ENCODE measurements at places on chromosomes 7 and 10.

DNA sequence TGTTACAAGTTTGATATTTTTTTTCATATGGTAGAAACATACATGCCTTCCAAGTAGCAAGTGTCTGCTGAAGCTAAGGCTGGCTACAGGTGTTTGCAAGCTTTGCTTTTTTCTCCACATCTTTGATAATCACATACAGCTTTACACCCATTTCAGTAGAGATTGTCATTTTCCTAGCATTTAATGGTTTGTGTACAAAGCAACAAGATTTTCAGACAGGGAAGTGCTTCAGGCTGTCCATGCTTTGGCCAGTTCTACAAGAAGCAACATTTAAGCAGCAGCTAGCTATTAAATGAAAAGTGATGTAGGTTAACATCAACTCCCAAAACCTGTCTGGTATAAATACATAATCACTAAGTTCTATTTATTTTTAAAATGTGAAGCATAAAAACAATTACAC lies 2.3 kb downstream of the HDAC9 start:
- DNase-seq: no peak

GRCh38 chr10:70847659-70848360 lies 32.1 kb downstream of the SGPL1 start:
- DNase-seq: no peak

GRCh38 chr10:79069325-79070080 lies 737 bp downstream of the ZMIZ1 start:
- no peak for DNase-seq

DNA sequence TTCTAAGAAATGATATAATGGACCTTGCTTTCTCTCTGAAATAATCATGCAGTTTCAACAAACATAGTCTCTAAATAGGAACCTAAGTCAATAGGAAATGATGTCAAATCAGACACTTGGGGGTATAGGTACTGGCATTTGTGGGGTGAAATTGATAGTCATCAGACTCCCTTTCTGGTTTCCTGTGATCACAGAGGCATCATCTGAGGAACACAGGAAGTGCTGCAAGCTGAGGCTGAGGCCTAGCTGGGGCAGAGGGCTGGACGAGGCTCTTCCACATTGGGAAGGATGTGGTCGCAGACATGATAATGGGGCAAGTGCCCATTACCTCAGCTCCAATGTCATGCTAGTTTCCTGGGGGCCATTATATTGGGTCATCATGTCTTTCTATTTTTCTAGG lies 33.5 kb upstream of the TARP start:
- no peak for DNase-seq

DNA sequence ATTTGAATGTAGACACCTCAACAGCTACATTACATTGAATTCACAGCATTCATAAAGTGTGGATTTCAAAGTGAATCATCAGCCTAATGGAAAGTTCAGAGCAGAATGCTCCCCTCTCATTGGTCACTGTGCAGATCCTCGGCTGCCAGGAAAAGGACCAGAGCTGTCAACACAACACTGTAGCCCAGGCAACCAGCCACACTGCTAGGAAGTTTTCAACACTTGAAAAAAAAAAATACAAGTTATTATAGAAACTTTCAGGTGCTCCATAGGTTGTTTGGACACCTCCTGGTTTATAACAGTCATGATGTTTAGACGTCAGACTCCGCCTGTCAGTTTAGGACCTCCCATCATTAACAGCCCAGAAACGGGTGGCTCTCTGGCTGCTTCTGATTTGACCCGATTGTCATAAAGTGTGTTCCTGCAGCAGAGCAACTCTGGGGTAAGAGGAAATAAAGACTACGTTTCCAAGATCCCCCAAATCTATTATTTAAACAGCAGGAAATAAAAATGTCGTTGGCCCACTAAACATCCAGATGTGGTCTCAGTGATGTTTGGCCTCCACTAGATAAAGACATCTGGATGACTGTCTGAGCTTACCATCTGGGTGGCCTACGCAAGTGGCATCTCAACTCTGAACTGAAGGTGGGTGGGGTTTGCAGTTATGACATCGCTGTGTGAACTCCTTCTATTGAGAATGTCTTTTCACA lies 117.4 kb downstream of the CABCOCO1 start:
- peak; percentile 17 for DNase-seq

- no peak for DNase-seq
Measured at GRCh38 chr10:86403183-86403797, 36.7 kb upstream of the GRID1 start.
